ENCODE measurements at places on chromosomes 5 and 9. TPM values are rescaled to one million over a fixed set of nuclear protein-coding genes. Genes with fewer than 3 reads are reported as not detected.

Gene OR1Q1
- total RNA-seq: not detected

GRCh38 chr9:6833518-6834192 is 75.9 kb downstream of the KDM4C start:
- no peaks in the 10 kb centered on the region for H3K27me3 ChIP-seq
- no peak overlapping the region for H3K27ac ChIP-seq

DNA sequence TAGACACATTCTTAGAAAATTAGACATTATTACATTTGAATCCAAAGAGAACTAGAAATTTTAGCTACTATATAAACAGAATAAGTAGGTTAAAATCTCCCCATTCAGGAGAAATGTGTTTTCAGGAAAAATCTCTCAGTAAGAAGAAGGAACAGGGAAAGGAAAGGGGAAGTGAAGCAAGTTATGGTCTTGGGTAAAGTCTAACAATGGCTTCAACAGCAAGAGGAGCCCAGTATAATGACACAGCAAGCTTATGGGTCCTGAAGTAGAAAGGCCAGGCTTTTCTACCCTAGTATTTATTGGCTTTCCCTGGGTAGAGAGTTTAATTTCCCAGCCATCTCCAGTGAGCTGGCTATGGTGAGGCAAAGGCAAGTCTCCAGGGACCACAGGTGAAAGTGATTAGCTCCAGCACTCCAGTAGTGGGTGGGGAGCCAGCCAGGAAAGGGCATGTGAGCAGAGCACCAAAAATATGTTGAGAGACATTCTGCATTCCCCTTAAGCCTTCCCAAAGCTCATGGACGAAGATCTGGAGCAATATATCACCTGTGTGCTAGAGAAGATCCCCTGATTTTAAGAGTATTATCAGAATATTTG is 981.7 kb downstream of the NR2F1-AS1 start:
- no peak overlapping the region for H3K4me3 ChIP-seq
- H3K27me3 ChIP-seq: no peaks in the 10 kb centered on the region
- no peak overlapping the region for H3K27ac ChIP-seq
- H3K4me1 ChIP-seq: no peaks in the 10 kb centered on the region
- H3K36me3 ChIP-seq: no peaks in the 10 kb centered on the region

- DNase-seq: no peak
- no peak overlapping the region for H3K4me3 ChIP-seq
- no peaks in the 10 kb centered on the region for H3K27me3 ChIP-seq
- no peak overlapping the region for H3K27ac ChIP-seq
- H3K36me3 ChIP-seq: no peaks in the 10 kb centered on the region
- peaks cover 3% of the 10 kb centered on the region for H3K4me1 ChIP-seq
These were observed 34.5 kb downstream of the BRINP1 start for GRCh38 chr9:119334745-119335144.

Gene CLIC3
- 0.43 TPM for total RNA-seq

- no peak overlapping the region for H3K27ac ChIP-seq
- no peaks in the 10 kb centered on the region for H3K4me1 ChIP-seq
- no peaks in the 10 kb centered on the region for H3K36me3 ChIP-seq
- no peak overlapping the region for H3K4me3 ChIP-seq
- DNase-seq: no peak
These were observed 10.4 kb upstream of the TOMM5 start for GRCh38 chr9:37602817-37603216.

All from endodermal cell (in vitro differentiated cells).